ENCODE measurements at places on chromosomes 4 and X.

- H3K36me3 ChIP-seq: peaks cover 24% of the 10 kb centered on the region
- peak overlapping the region; percentile 89 for H3K27ac ChIP-seq
- H3K4me3 ChIP-seq: peak overlapping the region; percentile 84
- peaks cover 97% of the 10 kb centered on the region for H3K4me1 ChIP-seq
- H3K27me3 ChIP-seq: no peaks in the 10 kb centered on the region
Observed at GRCh38 chr4:108144451-108144850, 24.3 kb downstream of the LEF1 start.

GRCh38 chr4:143455211-143455610, 58.3 kb upstream of the SMARCA5 start:
- peaks cover 8% of the 10 kb centered on the region for H3K27me3 ChIP-seq
- H3K27ac ChIP-seq: no peak overlapping the region
- DNase-seq: no peak
- no peaks in the 10 kb centered on the region for H3K4me1 ChIP-seq
- H3K36me3 ChIP-seq: no peaks in the 10 kb centered on the region

DNA sequence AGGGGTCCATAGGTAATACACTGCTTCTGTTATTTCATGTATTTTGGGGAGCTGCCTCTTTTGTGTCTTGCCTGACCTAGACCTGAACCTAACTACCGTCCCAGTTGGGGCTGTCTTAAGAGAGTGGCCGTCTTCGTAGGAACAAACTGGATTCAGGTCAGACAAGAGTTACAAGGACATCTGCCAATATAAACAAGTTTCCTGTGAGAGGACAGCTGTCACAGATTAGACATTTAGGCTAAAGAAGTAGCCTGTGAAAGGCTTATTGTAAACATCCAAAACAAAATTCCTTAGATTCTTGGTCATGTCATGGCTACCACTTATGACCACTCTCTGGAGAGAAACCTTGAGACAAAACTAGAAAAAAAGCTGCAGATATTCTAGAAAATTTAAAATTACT, 797.6 kb upstream of the AADAT start:
- no peak overlapping the region for H3K4me3 ChIP-seq
- H3K27me3 ChIP-seq: no peaks in the 10 kb centered on the region
- no peak overlapping the region for H3K27ac ChIP-seq
- no peaks in the 10 kb centered on the region for H3K36me3 ChIP-seq
- DNase-seq: no peak
- H3K4me1 ChIP-seq: no peaks in the 10 kb centered on the region

DNA sequence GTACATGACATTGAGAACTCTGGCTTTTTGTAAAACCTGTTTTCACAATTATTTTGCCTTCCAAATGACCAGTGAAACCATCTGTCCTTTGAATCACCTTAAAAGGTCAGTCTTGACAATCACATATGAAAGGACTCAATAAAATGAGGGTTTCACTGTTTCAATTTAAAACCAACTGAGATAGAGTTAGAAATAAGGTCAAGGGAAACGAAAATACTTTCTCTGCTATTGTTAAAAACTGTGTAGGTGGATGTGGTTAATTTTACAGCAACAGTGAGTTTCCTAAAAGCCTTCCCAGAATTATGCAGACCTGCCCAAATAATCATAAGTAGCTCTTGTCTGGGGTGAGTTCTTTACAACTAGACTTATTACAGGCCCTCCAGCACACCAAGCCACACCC, 839.9 kb downstream of the RAB28 start:
- DNase-seq: no peak
- H3K27me3 ChIP-seq: peaks cover 7% of the 10 kb centered on the region
- no peak overlapping the region for H3K4me3 ChIP-seq
- no peaks in the 10 kb centered on the region for H3K4me1 ChIP-seq
- H3K27ac ChIP-seq: no peak overlapping the region

DNA sequence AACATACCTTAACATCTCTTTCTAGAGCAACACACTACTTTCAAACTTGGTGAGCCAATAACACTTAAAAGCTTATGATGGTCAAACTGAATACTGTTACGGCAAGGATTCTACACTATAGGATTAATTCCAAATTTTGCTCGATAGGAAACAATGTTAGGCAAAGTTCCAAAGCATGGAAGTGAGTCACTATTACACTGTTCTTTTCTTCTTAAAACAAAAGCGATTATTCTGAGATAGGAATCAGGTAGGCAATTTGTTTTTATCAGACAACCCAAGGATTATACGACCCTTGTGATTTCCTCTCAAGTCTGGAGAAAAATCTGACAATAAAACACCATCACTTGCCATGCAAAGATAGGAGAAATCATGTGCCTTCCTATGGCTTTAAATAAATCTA, 81.5 kb downstream of the HUWE1 start:
- no peak for DNase-seq
- H3K27me3 ChIP-seq: no peaks in the 10 kb centered on the region
- no peaks in the 10 kb centered on the region for H3K4me1 ChIP-seq
- peaks cover 89% of the 10 kb centered on the region for H3K36me3 ChIP-seq
- H3K4me3 ChIP-seq: no peak overlapping the region

DNA sequence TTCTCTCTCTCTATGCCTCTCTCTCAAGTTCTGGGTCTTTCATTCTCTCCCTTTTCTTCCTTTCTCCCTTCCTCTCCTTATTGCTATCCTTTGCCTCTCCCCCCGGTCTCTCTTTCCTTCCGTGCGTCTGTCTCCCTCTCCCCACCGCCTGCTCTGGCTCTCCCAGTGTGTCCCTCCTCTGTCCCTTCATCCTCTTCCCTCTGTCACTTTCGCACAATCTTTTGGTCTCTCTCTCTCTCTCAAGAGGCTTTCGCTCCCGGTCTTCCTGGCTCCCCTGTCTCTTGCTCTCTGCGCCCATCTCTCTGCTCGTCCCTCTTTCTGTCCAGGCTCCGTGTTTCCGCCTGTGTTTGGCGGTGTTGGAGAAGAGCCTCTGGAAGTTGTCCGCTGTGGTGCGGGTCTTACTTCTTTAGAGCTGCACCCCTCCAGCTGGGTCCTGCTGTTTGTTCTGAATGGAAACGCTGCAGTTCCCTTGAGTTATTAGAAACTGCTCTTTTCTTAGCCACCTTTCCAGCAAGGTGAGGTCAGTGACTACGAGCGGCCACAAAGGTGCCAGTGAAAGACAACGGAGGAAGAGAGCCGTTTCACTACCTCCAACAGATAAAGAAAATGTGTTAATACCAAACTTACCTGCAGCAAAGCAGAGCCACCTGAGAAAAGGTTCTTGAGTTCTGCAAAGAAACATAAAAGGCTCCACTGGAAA, 1.1 kb downstream of the BMPR1B start:
- H3K27ac ChIP-seq: no peak overlapping the region
- no peak for DNase-seq
- H3K4me1 ChIP-seq: peaks cover 11% of the 10 kb centered on the region
- H3K36me3 ChIP-seq: no peaks in the 10 kb centered on the region
- peak overlapping the region; percentile 83 for H3K4me3 ChIP-seq

DNA sequence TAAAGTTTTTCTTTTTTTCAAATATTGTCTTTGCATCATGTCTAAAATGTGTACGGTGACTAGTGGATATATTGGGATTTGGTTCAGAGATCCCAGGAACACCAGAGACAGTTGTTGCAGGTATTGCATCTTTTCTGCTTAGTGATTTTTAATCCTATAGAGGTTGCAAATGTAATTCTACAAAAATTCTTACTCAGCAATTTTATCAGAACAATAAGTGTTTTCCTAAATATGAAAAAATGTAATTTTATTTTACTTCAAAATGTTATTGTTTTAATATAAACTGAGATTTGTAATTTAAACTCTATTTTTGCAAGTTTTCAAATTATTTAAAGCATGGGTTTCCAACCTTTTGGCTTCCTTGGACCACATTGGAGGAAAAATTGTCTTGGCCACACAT, 8.2 kb downstream of the ZNF718 start:
- peaks cover 36% of the 10 kb centered on the region for H3K36me3 ChIP-seq
- H3K4me1 ChIP-seq: peaks cover 7% of the 10 kb centered on the region
- DNase-seq: no peak

DNA sequence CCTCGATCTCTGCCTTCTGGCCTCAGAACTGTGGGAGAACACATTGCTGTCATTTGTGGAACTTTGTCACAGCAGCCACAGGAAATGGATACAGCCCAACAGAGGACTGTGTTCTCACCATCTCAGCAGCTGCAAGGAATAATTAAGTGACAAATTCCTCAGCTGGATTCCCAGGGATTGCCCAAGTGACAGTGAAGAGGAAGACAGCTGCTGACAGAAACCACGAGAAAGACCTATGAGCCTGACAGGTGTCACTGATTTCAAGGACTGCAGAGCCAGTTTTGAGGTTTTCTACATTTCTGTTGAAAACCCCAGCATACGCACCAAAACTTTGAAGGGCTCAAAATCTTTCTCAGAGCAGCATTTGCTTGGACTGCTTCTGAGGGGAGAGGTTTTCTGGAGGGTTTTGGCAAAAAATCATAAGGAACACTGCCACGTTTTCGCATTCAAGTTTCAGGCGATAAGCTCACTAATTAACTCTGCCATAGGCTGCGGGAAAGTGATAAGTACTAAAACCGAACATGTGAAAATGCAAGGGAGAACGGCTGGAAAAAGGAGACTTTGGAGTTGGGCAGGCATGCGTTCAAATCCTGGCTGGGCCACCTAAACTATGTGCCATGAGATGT, 88.8 kb downstream of the DRD5 start:
- peaks cover 11% of the 10 kb centered on the region for H3K4me1 ChIP-seq
- H3K4me3 ChIP-seq: no peak overlapping the region
- no peaks in the 10 kb centered on the region for H3K36me3 ChIP-seq
- DNase-seq: no peak
- H3K27me3 ChIP-seq: no peaks in the 10 kb centered on the region
- no peak overlapping the region for H3K27ac ChIP-seq

DNA sequence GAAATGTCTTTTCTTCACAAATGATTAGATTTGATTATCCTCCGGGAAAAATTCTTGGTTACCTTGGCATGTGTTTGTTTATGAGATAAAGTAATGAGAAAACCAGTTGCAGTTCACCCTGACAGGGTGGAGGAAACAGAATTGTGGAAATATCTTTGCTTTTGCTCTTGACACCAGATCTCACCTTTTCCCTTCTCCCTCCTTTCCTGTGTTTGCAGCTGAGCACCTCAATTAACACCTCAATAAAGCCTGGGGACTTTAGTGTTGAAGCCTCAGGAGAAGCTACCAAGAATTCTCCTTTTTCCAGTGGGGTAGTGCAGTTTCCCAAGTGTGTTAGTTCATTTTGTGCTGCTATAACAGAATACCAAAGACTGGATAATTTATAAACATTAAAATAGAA, 350.8 kb upstream of the IGFBP7 start:
- DNase-seq: no peak
- no peaks in the 10 kb centered on the region for H3K4me1 ChIP-seq
- no peak overlapping the region for H3K27ac ChIP-seq
- no peak overlapping the region for H3K4me3 ChIP-seq
- no peaks in the 10 kb centered on the region for H3K27me3 ChIP-seq

DNA sequence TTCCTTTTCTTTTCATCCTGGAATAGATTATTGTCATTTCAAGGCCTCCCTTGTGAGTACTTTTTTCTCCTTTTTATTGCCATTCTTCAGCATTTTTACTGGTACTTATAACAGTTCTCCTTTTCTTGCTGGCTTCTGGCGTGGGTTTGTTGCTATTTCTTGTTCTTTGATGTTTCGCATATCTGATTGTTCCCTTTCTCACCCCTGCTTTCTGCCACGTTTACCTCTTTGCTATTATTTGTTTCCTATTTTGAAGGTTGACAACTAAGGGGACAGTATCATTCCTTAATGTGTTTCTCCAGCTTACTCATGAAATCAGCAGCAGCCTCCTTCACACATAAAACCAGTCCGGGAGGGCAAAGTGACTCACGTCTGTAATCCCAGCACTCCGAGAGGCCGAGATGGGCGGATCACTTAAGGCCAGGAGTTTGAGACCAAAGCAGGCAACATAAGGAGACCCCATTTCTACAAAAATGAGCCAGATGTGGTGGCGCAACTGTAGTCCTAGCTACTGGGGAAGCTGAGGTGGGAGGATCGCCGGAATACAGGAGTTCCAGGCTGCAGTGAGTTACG, 72.6 kb downstream of the DMD start:
- H3K4me1 ChIP-seq: no peaks in the 10 kb centered on the region
- H3K36me3 ChIP-seq: no peaks in the 10 kb centered on the region
- DNase-seq: no peak
- H3K4me3 ChIP-seq: no peak overlapping the region
- H3K27ac ChIP-seq: no peak overlapping the region

GRCh38 chrX:68647156-68647957, at the start of gene STARD8:
TSS of gene STARD8 (plus strand) at chrX:68647666. CDS start at chrX:68647883, 217 bp downstream.
- no peak for DNase-seq
- H3K27me3 ChIP-seq: peaks cover 10% of the 10 kb centered on the region
- H3K4me1 ChIP-seq: no peaks in the 10 kb centered on the region
- H3K27ac ChIP-seq: no peak within 1 kb of the TSS
- H3K36me3 ChIP-seq: no peaks in the 10 kb centered on the region
- H3K4me3 ChIP-seq: no peak within 1 kb of the TSS

- no peak overlapping the region for H3K27ac ChIP-seq
- H3K27me3 ChIP-seq: peaks cover 2% of the 10 kb centered on the region
- H3K36me3 ChIP-seq: no peaks in the 10 kb centered on the region
- no peak overlapping the region for H3K4me3 ChIP-seq
- DNase-seq: no peak
- no peaks in the 10 kb centered on the region for H3K4me1 ChIP-seq
Observed at GRCh38 chr4:141356321-141356962, 135.7 kb downstream of the ZNF330 start.

GRCh38 chrX:110284159-110284558, 33.7 kb downstream of the AMMECR1 start:
- no peak overlapping the region for H3K4me3 ChIP-seq
- H3K27ac ChIP-seq: no peak overlapping the region
- DNase-seq: no peak
- no peaks in the 10 kb centered on the region for H3K27me3 ChIP-seq

DNA sequence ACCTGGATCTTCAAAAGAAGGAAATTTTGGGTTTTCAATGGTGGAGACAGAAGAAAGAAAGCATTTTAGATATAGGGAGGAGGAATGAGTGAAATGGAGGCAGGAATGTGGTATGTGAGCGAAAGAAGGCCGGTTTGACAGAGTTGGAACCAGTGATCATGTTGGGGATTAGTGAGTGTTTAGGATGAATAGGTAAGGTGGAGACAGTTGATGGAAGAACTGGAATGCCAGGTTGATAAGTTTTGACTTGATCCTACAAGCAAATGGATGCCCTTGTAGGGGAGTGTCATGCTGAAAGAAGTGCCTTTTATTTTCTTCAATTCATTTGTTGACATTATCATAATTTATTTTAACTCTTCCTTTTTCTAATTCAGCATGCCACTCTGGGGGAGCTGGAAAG, 207.8 kb upstream of the AMOT start:
- H3K27me3 ChIP-seq: no peaks in the 10 kb centered on the region
- no peak for DNase-seq
- H3K4me3 ChIP-seq: no peak overlapping the region
- no peaks in the 10 kb centered on the region for H3K4me1 ChIP-seq
- no peak overlapping the region for H3K27ac ChIP-seq

DNA sequence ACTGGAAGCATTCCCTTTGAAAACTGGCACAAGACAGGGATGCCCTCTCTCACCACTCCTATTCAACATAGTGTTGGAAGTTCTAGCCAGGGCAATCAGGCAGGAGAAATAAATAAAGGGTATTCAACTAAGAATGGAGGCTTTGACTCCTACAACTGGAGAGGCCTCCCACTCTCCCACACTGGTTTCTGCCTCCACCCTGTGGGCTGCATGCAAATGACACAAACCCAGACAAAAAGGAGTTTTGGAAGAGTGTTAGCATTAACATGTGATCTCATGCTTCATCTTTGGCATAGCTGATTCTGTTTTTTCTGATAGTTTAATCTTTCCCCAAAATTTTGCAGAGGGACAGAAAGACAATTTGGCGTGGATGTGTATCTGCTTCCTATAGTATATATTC, 80.8 kb upstream of the IQCM start:
- DNase-seq: no peak
- H3K36me3 ChIP-seq: no peaks in the 10 kb centered on the region
- H3K27me3 ChIP-seq: peaks cover 1% of the 10 kb centered on the region
- no peaks in the 10 kb centered on the region for H3K4me1 ChIP-seq
- H3K4me3 ChIP-seq: no peak overlapping the region
